ENCODE measurements at places on chromosomes 3 and 15. TPM values are rescaled to one million over a fixed set of nuclear protein-coding genes. Genes with fewer than 3 reads are reported as not detected.

Gene KNG1
- not detected for total RNA-seq

Gene SCG5
- 1.3 TPM for total RNA-seq

Gene PRTG
- total RNA-seq: 1.7 TPM

Gene RAMAC
- total RNA-seq: 24.8 TPM

Gene SLC28A2
- not detected for total RNA-seq

Gene SKOR1
- total RNA-seq: 0.05 TPM

Gene SSUH2
- 0.16 TPM for total RNA-seq

Gene GPR27
- not detected for total RNA-seq

Gene CSPG5
- 0.45 TPM for total RNA-seq

Gene AP3B2
- not detected for total RNA-seq

Gene NTRK3
- 0.26 TPM for total RNA-seq

Gene TMEM207
- total RNA-seq: not detected

Gene FOXL2
- total RNA-seq: 3.1 TPM

Gene FOXB1
- total RNA-seq: not detected

Gene LRTM1
- total RNA-seq: 0.16 TPM

Gene PRSS50
- total RNA-seq: 0.68 TPM

Gene ITGA11
- 29.2 TPM for total RNA-seq

Gene ARRDC4
- 30.6 TPM for total RNA-seq

Gene APBA2
- total RNA-seq: not detected

Gene KCTD6
- 14.0 TPM for total RNA-seq

Gene CCR8
- total RNA-seq: not detected

Gene DLL4
- 0.13 TPM for total RNA-seq

Gene WDR76
- total RNA-seq: 4.1 TPM

Gene SAMMSON
- total RNA-seq: 0.08 TPM

Gene GPR62
- total RNA-seq: not detected

Gene CCR1
- total RNA-seq: 0.53 TPM

Gene SMAD6
- total RNA-seq: 3.5 TPM

Gene CAPN3
- 12.3 TPM for total RNA-seq

Gene ABTB1
- 6.0 TPM for total RNA-seq

Gene MYEF2
- total RNA-seq: 9.1 TPM

Gene BUB1B
- 1.8 TPM for total RNA-seq

Gene ITIH4
- 5.4 TPM for total RNA-seq

Gene RPL39L
- total RNA-seq: 2.8 TPM

Gene VIPR1
- total RNA-seq: not detected

Gene PRR20G
- total RNA-seq: not detected

Gene KIF7
- 8.0 TPM for total RNA-seq

Gene ZNF106
- total RNA-seq: 741 TPM

Gene DUOXA2
- total RNA-seq: not detected

All from myocyte (in vitro differentiated cells).